ENCODE measurements at places on chromosomes 5 and 9.

DNA sequence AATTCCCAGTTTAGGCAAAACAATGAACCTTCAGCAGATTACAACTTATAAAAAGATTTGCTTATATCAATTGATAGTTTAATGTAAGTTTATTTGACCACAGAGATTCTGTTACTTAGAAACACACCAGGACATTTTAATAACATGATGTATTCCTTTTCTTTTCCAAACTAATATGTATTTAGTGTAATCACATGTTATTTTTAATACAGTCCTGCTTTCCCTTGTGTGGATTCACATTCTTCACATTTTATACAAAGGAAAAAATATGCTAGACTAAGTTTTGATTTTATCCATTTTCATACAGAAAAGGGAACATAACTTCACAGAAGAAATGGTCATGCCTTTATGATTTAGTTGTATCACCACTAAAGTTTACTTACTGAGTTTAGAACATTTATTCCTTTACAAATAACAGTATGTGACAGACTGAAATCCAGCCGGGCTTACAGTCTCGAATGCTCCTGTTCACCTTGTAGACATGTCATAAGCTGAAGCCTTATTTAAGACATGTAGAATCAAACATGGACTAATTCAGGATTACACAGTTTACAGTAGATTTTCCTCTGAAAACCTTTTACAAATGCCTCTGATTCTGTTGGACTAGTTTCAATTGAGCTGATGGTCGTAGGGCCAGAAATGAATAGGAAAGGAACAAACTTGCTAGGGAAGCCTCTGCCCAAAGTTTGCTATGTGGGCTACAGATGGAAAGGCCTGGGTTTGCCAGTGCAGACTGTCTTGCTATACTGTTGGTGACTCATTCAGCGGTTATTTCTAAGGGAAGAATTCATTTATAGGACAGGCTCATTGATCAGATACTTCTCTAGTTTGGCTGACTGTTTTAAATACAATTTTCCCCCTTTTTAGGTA, 6.6 kb upstream of the ASPN start:
- DNase-seq, result no peak

- no peak for DNase-seq
These were observed 1.2 kb downstream of the MAP1B start for GRCh38 chr5:72108202-72109061.

DNA sequence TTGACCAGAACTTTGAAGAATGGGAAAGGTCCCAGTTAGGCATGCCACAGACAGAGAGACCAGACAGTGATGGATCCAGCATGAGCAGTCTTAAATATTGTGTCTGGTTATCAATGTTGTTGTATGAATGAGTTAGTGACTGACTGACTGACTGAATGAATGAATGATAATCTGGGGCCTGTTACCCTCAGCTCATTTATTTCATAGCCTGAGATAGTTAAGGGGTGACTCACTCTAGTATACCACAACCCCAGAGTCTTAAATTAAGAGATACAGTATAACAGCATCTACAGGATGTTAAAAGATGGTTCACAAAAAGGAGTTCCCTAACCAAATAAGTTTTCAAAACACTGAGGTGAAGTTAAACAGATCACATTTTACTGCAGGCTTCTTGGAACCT, 133.5 kb downstream of the SGCD start:
- no peak for DNase-seq

- no peak for DNase-seq
These were observed 2.9 kb downstream of the TLN1 start for GRCh38 chr9:35729101-35729500.

GRCh38 chr5:5063533-5063953, 76.6 kb upstream of the ADAMTS16 start:
- DNase-seq, result no peak

GRCh38 chr5:122772446-122772845, 2.4 kb upstream of the SNX2 start:
- no peak for DNase-seq

DNA sequence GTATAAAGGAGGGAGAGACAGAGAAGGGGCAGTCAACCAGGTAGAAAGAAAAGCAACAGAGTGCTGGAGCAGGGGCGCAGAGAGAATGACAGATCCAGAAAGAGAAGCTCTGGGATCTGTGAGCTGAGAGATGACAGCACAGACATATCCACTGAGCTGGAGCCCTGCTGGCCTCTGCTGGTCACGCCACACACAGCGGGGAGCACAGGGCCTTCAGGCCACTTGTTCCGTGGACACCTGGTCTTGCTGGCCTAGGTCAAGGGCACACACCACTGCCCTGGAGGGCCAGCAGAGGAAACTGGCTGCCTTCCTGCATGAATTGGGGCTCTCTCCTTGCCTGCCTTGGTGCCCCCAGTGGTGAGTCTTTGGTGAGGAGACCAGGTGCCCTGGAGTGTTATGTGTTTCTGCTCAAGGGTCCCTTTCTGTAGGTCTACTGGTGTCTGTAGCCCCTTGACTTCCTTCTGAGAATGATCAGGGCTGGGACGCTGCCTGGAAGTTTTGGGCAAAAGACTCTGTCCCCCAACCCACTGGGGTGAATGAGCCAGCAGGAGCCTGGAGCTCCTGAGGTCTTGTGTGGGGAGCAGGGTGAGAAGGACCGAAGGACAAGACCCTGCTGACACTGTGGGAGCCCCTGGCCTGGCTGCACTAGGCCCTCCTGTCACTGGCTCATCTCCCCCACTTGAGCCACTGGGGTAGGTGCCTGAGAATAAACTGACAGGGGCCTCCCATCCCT, 59.2 kb upstream of the ADAMTS2 start:
- DNase-seq, result no peak

GRCh38 chr9:110812886-110813285, 144.3 kb downstream of the MUSK start:
- no peak for DNase-seq

DNA sequence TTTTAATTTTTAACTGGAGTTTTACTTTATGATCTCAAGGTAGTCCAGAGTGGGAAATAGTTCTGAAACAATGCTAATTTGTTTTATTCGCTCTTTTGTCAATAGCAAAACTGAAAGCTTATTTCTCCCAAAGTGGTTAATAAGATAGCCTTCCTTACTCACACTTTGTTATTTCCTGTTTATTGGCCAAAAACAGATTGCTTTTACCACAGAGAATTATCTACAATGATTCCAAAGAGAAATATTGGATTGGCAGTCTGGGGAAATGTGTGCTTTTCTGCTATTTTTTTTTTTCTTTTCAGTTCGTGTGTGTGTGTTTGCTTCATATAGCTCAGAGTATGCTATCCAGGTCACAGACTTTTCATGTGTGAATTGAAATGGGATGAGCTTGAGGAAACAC, 756.7 kb upstream of the RGMB start:
- no peak for DNase-seq

DNA sequence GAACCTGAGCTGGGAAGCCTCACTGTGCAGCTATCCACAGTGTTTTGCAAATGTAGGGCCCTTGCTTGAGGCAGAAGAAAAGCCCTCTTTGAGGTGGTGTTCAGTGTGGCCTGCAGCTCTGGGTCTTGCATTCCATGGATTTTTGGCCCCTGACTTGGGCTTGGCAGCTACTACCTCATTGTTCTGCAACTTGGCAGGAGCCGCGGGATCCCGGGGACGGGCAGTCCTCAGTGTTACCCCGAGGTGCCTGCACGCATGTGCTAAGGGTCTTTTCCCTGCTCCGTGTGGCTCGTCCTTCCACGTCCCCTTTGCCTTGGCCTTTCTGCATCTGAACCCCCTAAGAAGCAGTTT, 39.8 kb downstream of the NEK6 start:
- no peak for DNase-seq

DNA sequence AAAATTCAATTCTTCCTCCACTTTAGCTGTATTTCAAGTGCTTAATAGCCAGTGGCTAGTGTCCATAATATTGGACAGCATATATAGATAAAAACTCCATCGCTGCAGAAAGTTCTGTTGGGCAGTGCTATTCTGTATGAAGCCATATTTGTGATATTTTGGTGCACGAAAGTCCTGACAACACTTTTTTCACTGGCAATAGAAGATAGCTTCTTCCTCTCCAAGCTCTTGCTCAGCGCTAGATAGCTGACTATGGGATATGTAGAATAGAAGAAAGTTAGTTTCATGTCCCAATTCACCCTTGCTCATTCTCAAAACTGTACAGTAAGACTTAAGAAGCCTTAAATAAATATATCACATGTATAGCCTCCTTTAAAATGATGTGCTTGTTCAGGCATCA, 269.9 kb downstream of the TLR4 start:
- DNase-seq, result no peak

DNA sequence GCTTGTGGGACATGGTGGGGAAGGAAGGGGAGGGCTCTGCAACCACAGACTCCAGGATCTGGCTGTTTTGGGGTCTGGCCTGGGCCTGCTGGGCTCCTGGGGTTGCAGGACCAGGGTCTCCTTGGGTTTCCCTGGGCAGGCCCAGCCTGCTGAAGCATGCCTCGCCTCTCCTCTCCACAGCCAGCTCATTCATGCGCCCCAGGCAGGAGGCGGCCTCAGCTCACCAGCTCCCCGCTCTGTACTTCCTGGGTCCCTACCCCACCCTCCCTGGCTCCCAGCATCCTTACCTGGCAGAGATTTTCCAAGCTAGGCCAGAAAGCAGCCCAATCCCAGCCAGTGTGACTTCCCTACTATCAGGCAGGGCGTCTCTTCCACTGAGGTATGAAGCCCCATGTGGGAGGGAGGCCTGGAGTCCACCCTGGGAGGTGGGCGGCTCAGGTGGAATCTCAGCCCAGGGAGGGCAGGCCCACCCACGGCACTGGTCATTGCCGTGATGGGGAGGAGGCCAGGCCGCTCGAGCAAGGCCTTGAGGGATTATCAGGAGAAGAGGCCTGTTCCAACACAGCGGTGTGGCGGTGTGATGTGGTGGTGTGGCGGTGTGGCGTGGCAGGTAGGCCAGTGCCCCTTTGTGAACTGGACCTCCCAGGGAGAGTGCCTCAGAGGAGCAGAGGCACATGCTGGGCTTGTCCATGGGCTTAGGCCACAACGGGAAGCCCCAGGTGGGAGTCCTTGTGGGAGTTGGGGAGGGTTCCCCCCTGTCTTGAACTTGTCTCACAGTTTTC, 103.4 kb downstream of the DAB2IP start:
- DNase-seq, result no peak

- no peak for DNase-seq
These were observed 678 bp upstream of the KIF12 start for GRCh38 chr9:114099669-114100270.
